ENCODE measurements at places on chromosomes 5 and 9.

GRCh38 chr5:143008809-143009521 lies 238.8 kb downstream of the ARHGAP26 start:
- no peak for DNase-seq

DNA sequence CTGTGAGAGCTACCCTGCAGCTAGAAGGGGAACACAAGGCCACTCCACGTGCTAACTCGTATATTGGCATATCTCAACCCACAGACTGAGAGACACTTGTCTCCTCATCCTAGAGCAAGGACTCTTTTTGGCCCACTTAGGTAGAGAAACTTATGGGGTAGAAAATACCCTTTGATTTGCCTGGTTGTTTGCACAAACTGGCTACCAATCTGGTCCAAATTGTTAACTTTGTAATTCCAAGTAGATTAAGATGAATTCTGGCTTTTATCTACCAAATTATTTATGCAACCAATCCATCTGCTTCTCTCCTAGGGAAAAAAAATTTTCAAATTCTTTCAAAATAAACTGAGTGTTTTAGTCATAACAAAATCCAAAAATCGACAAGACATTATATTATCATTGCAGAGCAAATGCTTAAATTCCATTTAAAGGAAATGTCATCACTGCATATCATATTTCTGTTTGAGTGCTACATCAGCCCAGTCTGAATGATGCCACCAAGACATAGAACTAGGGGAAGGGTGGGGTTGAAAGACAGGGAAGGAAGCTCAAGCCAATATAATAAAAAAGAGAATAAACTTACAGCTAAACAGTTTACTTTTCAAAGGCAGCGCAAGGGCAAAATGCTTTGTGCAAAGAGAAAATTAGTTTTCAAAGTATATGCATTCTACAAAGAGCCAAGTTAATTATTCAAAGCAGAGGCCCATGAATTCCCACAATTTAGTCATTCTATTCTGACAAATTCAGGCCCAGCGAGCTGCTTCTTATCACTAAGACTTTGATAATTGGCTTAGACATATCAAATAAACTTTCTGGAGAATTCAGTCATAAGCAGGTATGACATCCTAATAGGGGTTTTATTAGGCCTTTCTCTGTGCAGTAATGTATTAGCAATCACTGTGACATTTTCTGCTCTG lies 198.0 kb downstream of the CAAP1 start:
- DNase-seq = no peak

GRCh38 chr9:16136451-16136850 lies 583.6 kb downstream of the CCDC171 start:
- no peak for DNase-seq

- no peak for DNase-seq
Observed at GRCh38 chr5:81972492-81972783, 615 bp downstream of the ATG10 start.

DNA sequence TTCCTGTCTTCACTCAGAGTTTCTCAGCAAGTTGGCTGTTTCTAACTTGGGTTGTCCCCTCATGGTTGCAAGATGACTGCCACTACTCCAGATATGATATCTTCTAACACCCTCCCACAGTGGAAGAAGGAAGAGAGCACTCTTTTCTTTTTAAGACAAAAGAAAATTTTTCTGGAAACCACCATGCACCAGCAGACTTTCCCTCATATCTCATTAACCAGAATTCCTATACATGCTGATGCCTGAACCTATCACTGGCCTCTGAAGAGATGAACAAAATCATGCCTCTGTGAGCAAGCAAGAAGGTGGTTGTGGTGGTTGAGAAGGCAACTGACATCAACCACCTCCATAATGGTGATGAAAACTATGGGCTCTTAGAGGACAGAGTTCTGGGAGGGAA lies 56.8 kb downstream of the FEM1C start:
- no peak for DNase-seq

DNA sequence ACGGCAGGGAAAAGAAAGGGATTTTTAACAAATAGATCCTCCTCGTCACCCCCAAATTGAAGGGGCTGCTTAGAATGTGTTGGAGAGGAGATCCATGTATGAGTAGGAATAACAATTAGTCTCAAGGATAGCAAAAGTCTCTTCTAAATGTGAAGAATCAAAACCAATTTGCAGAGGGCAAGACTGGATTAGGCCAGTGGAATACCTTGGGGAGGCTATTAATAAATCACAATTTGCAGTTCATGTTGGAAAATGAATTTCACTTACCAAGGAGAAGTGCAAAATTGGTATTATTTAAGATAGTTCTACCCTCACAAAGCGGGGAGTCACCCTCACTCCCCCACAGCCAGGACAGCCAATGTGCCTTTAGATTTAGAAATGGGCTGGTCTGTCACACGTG lies 299.8 kb upstream of the SLC30A5 start:
- no peak for DNase-seq

GRCh38 chr9:128159522-128159783 lies 612 bp upstream of the BBLN start:
- DNase-seq = no peak

DNA sequence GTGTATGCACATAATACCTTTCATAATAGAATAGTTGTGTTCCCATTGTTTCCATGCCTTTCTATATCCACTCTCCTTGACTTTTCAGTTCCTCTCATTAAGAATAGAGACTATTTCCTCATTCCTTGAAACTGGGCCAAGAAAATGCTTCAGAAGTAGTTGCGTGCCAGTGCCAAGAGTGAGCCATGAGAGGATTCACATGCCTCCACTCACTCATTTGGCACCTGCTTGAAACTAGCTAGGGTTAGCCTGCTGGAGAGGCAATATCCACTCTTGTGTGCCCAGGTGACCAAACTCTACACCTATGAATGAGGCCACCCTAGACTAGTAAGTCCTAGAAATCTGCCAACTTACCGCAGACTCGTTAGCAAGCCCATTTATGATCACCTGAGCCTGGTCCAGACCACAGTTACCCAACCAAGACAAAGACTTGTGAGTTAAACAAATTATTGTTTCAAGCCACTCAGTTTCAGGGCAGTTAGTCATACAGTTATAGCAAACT lies 276.3 kb downstream of the EPB41L4A start:
- no peak for DNase-seq

DNA sequence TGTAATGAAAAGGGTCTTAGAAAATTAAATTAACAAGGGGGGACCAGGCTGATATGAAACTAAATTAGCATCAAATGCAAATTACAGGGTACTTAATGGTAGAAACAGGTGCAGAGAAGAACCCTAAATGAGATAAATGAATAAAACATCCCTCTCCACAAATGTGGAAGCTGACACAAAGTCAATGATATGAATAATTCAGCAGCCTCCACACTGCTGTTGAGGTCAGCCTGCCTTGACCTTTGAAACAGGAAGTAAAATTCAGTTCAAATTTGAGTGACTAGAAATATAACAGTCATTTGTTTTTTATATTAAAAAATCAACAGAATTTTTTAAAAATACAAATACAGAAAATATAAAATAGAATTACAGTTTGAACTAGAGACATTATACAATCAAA lies 40.0 kb downstream of the EBF1 start:
- no peak for DNase-seq

DNA sequence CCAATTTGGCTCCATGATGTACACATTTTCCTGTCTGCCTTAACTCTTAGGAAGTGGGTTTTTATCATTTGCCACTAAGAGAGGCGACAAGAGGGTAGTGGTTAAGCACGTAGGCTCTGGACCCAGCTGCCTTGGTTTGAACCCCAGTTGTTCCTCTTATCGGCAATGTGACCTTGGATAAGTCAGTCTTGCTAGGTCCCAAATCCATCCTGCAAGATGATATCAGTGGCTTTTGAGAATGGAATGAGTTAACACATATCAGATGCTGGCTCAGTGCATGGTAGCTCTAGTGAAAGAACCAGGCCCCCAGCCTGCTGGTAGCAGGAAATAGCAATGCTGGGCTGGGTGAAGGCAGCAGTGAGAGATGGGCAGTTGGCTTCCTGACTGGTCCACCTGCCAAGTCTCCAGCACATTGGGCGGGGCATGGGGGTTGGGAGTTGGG lies 72.5 kb downstream of the STK10 start:
- DNase-seq = no peak

DNA sequence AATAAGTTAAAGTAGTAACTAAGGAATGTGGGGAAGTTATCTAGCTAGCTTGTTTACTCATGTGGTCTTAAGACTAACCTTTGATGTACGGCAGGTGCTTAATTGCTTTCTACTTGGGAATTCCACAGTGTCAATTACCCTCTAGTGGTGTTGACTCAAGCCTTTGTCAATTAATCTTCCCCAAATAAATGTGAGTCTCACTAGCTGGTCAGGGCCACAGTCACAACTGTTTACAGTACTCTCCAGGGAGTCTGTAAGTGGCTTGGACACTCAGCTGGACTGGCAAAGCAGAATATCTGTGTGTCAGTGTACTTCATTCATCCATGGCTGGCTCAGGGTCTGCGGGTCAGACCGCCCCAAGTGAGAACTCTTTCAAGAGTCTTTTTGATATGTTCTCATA lies 30.8 kb downstream of the SMIM3 start:
- DNase-seq = no peak

- DNase-seq = no peak
Observed at GRCh38 chr9:33340186-33340585, 49.9 kb downstream of the NFX1 start.

- DNase-seq = no peak
Observed at GRCh38 chr9:68704498-68704813, 584 bp upstream of the PIP5K1B start.

DNA sequence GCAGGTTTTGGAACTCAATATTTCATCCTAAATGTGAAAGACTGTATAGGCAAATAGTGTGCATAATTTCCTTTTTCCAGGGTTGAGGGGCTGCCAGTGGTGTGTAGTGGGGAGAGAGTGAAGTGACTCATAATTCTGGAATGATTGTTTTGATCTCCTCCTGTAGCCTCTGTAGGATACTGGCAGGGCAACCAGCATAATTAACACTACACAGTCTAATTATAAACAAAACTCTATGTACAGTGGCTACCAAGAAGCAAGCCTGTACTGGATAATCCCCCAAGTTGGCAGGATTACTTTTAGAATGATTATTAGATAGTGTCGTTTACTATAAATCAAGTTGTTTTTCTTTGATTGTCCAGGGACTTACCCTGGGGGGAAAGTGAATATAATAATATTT lies 32.2 kb downstream of the LNPEP start:
- DNase-seq = no peak

DNA sequence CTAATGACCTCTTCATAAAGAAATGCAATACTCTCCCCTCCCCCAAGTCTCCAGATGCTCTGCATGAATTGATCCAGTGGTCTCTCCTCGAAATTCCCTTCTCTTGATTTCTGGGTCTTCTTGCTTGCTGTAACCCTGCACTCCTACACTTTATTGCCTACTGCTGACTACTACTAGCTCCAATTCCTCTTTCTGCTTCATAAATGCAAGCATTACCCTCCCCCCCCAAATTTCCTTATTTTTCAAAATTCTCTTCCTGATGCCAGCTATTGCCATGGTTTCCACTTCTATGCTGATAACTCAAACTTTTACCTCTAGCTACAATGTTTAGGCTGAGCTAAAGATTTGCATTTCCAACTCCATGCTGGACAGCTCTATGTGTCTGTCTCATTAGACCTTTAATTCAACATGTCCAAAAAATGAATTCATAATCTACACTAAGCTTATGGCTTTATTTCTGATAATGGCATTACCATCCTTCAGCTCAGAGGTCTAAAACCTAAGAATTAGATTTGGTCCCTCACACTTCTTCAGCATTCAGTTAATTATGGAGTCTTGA lies 1.4 kb downstream of the ZBTB26 start:
- DNase-seq = no peak

DNA sequence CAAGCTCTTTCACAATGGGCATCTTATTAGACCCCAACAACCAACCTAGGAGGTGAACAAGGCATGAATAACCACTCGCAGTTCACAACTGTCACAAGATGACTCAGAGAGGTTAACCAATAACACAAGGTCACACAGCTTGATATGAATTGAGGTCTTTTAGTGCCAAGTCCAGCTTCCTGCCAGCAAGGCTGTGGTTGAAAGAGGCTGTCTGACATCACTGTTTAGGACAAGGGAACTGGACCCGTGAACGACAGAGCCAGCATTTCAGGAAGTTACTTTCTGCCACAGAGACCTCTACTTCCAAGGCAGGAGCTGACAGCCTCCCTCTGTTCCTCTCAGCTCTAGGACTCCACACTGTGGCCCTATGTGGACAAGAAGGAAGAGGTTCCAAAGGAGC lies 53.4 kb upstream of the ALDH1B1 start:
- DNase-seq = no peak

- DNase-seq = no peak
Observed at GRCh38 chr9:98333703-98334582, 78.5 kb upstream of the TBC1D2 start.

- DNase-seq = no peak
Observed at GRCh38 chr5:172077664-172078425, 71.4 kb upstream of the FBXW11 start.

GRCh38 chr5:177393206-177393765 lies 7.2 kb downstream of the PFN3 start:
- DNase-seq = no peak

- DNase-seq = no peak
Observed at GRCh38 chr5:112635771-112636731, 101.6 kb upstream of the APC start.

- DNase-seq = no peak
Observed at GRCh38 chr5:91212714-91213092, 170.4 kb downstream of the ARRDC3 start.

- no peak for DNase-seq
Observed at GRCh38 chr5:133230823-133231578, 179.2 kb downstream of the HSPA4 start.

- DNase-seq = peak; percentile 51
Observed at GRCh38 chr5:6190838-6191237, 187.5 kb downstream of the MED10 start.

- no peak for DNase-seq
Observed at GRCh38 chr9:133658442-133659431, 22.6 kb downstream of the DBH start.

DNA sequence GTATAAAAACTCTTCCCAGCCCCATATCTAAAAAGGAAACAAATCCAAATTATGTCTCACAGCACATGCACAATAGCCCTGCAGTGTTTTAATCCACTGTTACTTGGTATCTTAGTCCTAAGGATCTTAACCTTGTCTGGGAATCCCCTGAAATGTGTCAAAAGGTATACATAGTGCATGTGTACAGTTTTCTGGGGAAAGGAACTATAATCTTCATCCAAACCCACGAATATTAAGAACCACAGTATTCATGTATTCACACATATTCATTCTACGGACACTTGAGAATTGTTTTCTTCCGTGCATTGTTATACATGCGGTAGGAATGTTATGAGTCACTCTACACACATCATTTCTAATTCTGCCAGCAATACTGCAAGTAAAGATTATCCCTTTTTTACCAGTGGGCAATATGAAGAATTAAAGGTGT lies 47.8 kb upstream of the SNX2 start:
- no peak for DNase-seq

- no peak for DNase-seq
Observed at GRCh38 chr9:83307066-83307724, 231.0 kb downstream of the FRMD3 start.

- DNase-seq = no peak
Observed at GRCh38 chr5:92941806-92942205, 639.2 kb downstream of the NR2F1-AS1 start.
